Stimulated activated CD4-positive, alpha-beta T cell treated with anti-CD3 and anti-CD28 coated beads, Interleukin-15, amount 100 ng/mL, for 1 hour (primary cell): ENCODE measurements at places on chromosomes 4 and X.

- DNase-seq = no peak
Measured at GRCh38 chr4:144556636-144557035, 89.3 kb upstream of the HHIP start.

GRCh38 chr4:102694791-102695190, 66.0 kb downstream of the MANBA start:
- DNase-seq = no peak

GRCh38 chrX:24870143-24870542, 145.6 kb downstream of the ARX start:
- DNase-seq = no peak

DNA sequence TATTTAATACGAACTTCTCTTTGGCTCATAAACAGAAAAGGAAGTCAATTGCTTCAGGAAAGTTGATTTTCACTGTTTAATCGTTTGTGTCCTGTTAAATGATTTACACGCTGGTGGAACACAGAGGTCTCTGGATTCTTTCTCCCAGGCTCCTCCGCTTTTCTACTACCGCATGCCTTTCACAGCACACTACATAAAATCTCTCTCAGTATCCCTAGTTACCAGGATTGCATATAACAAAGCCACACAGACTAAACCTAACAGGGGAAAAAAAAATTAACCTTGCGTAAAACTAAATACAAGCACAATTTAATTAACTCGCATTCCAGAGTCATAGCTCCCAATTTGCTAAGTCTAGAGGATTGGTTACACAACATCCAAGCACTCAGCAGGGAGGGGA, 133.9 kb downstream of the CORIN start:
- DNase-seq = no peak
